ENCODE measurements at places on chromosomes 6 and 20.

GRCh38 chr20:63361519-63362435 is 628 bp upstream of the CHRNA4 start:
- DNase-seq, result no peak

- no peak for DNase-seq
Measured at GRCh38 chr6:165767228-165767627, 104.2 kb upstream of the PDE10A start.

GRCh38 chr6:128276311-128276710 is 244.1 kb downstream of the PTPRK start:
- no peak for DNase-seq

GRCh38 chr6:104212977-104213668 is 646.6 kb downstream of the HACE1 start:
- no peak for DNase-seq

DNA sequence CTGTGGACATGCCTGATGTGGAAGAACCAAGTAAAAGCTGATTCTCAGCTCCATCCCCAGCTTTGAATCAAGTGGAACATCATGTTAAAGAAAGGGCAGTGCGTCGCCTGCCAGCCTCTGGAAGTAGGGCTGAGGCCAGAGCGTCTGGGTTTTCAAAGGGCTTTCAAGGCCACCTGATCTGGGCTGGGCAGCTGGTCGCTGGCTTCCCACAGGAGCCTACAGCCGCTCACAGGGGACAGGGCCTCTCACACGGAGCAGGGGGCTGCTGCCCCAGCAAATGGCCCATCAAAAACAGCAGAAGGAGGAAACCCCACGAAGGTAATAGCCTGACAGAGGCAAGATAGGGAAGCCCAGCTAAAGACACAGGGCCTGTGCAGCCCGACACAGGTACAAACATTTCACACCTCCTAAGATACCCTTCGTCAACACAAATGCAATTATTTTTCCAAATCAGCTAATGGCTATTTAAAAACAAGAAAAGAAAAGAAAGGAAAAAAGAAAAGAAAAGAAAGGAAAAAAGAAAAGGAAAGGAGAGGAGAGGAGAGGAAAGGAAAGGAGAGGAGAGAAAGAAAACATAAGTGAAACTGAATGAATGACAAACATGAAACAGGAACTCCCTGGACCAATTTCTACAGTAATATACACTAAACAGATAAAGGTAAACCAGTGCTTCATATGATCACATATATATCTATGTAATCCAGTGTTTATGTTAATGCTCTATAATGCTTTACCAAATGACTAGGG is 24.8 kb downstream of the RRBP1 start:
- DNase-seq, result no peak

GRCh38 chr6:25009393-25009710 is 73.6 kb upstream of the RIPOR2 start:
- no peak for DNase-seq
